ENCODE measurements at places on chromosomes 5 and 9.

DNA sequence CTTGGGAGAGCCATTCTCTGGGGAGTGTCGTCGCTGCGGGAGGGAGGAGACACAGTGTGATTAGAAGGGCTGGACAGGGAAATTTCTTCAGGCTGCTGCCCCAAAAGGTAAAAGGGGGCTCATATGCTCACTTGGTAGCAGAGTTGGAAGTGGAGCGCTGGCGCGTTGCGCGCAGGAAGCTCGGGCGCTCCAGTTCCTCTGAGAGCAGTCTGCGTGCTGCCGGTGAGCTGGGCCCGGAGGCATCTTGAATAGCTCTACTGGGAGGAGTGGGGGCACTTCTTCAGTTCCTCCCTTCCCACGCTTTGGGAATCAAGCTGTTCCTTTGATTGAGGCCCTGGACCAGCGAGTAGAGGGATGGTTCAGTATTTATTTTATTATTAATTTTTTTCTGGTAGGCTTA lies 2.7 kb downstream of the RXFP3 start:
- DNase-seq = no peak

DNA sequence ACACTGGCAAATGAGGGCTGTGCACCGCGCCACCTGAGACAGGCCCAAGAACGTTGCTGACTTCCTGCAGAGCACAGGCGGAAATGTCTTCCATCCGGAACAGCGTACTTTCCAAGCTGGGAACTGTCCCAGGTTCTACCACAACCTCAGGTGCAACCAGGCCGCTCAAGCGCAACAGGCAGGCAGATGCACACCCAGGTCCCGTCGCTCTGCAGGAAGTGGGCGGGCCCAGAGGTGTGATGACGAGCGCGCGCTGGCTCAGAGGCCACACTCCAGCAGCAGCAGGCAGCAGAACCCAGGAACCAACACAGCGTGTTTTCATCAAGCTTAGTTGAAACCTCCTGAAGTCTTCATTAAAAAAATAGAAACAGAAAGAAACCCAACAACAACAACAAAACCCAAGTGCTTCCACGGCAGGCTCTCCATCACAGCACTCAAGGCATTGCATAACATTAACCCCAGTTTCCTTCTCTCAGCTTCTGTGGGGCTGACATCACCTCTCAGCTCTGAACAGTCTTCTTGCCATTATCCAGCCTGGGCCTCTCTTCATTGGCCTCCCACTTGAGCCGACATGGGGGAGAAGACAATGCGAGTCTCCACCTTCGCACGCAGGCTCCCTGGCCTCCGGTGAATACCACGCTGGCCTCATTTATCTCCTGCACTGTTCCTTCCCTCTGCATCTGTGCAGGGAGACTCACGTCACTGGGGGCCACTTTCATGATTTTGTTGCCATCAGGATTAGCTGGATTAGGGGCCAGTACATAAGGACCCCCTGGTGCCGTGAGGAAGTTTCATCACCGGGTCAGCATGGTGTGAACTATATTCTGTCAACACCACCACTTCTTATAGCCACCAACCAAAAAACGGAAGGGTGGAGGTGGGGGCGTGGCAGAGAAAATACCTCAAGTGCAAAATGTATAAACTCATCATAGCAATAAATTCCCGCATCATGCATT lies 22.1 kb downstream of the PTCH1 start:
- DNase-seq = peak; percentile 46

DNA sequence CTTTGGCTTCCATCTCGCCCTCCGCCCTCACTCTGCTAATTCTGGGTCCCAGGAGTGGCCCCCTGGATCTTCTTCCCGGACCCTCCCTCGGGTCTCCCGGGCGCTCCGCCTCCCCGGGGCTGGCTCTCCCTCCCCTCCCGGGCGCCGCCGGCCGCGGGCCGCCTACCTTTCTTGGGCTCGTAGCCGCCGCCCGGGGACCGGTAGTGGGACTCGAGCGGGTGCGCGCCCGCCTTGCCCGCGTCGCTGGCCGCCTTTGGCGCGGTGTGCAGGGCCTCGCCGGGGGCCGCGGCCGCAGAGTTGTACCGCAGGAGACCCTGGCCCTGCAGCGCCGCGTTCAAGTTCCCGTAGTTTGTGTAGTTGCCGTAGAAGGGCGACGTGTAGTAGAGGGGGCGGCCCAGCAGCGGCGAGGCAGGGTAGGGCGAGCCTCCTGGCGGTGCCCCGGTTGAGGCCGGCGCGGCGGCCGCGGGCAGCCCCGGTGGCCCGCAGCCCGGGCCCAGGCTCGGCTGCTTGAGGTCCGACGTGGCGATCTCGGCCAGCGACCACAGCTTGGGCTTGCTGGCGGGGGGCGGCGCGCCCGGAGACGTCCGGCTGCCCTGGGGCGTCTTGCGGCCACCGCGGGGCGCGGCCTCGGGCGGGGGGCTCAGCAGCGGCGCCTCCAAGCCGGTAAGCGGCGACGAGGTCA lies 3.2 kb downstream of the IRX2 start:
- DNase-seq = no peak

- no peak for DNase-seq
Observed at GRCh38 chr5:116115163-116115562, 30.3 kb downstream of the COMMD10 start.

- no peak for DNase-seq
Observed at GRCh38 chr5:180090769-180091546, 19.4 kb upstream of the RNF130 start.

DNA sequence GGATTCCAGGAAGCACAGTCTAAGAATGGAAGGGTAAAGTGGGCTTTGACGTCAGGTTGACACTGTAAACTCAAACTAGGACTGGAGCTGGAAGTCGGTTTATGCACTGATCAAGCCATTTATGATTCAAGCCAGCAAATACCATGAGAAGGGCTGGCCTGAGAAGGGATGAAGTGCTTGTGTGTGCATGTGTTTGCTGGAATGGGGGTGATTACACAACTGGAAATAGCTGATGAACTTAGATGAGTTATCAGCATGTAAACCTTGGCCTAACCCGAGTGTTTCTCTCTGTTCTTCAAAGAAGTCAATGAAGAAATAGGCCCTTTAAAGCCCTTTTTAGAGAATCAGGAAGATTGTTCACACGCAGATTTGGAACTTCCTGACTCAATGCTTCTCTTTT lies 287.6 kb downstream of the RFX3 start:
- DNase-seq = no peak

DNA sequence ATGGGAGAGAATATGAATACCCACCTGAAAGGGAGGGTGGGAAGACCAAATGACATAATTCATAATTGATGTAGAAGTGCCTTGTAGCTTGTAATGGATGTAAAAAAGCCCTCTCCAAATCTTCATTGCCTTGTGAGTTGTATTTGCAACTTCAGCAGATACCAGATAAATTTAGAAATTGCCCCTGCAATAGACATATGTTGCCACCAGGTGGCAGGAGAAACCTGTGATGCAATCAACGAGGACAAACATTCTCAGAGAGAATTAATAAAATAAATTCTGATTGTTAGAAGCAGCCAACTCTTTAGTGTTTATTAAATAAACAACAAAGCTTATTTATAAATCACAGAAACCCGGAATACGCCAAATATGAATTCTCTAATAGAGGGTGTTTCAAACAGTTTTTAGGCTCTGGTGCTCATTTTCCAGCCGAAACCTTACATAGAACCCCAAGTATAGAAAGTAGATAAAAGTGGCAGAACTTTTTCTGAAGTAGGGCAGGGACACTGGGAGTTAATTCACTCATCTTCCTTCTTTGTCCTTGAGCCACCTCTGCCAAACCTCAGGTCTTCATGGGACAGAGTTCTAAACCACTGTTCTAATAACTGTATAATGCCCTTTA lies 147.8 kb downstream of the TMEM38B start:
- no peak for DNase-seq

GRCh38 chr5:157651623-157652376 lies 438 bp downstream of the SOX30 start:
- DNase-seq = peak; percentile 53

GRCh38 chr9:101628173-101628572 lies 33.4 kb upstream of the PPP3R2 start:
- no peak for DNase-seq

GRCh38 chr5:139962445-139962844 lies 80.7 kb downstream of the NRG2 start:
- no peak for DNase-seq

Measured in activated CD4-positive, CD25-positive, alpha-beta regulatory T cell (primary cell).